Cardiac muscle cell (in vitro differentiated cells and primary cell): ENCODE measurements at places on chromosomes 2 and 18. TPM values are rescaled to one million over a fixed set of nuclear protein-coding genes. Genes with fewer than 3 reads are reported as not detected.

DNA sequence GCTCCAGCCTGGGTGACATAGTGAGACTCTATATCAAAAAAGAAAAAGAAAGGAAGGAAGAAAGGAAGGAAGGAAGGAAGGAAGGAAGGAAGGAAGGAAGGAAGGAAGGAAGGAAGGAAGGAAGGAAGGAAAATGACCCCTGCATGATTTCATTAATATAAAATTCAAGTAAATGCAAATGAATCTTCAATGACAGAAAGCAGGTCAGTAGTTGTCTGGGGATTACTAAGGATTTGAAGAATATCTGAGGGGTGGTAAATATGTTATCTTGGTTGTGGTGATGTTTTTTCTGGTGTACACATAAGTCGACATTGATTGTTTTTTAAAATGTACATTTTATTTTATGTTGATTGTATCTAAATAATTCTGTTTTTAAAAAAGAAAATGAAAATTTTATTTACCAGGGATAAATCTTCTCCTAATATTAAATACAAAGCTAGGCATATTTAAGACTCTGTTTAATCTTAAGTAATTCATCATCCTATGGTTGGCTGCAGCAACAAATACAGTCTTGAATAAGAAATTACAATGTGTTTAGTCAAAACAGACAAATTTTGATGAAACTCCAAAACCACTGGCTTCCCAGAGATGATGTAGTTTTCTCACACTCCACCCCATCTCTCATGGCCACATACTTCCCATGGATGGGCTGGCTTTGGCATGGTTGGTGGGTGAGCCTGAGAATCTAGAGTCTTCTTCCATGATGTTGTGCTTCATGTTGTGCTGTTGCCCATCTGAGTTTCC is 314.7 kb upstream of the REG3G start:
- no peak for DNase-seq

GRCh38 chr2:42854207-42854818 is 61.9 kb upstream of the HAAO start:
- DNase-seq = no peak

GRCh38 chr2:73069855-73070642 is 1.5 kb downstream of the SFXN5 start:
- DNase-seq = no peak

The EPB41L3 gene
- 466 and 886 TPM in 2 replicates for total RNA-seq

GRCh38 chr2:85661139-85661858 is 6.7 kb downstream of the SFTPB start:
- DNase-seq = no peak
